T-helper 22 cell (primary cell): ENCODE measurements at places on chromosomes 1 and 21.

DNA sequence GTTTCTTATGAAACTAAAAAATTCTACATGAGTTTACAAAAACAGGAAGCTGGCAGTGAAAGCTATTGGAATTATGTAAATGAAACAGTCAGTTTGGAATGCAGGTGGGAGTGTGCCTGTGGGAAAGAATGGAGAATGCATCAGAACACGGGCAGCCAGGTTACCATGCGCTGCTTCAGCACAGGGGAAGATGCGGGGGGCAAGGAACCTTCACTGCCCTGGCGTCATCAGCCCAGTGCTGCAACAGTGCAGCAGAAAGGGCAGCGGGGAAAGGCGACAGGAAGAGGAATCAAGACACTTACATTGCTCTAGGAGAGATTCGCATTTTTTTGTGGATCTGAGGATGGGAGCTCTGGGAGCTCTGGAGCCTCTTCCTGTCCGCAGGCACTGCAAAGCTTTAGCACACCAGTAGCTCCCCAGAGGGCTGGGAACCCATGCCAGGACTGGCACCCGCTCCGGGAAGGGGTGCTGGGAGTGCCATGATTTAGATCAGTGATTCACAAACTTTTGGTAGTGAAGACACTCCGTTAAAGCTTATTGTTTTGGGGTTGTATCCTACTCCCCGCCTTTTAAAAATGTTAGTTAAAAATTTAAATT lies 64.1 kb upstream of the WDR26 start:
- DNase-seq: no peak

- no peak for DNase-seq
Observed at GRCh38 chr1:233151861-233152260, 143.7 kb downstream of the PCNX2 start.

- DNase-seq: no peak
Observed at GRCh38 chr1:246591047-246591446, 24.8 kb downstream of the CNST start.

DNA sequence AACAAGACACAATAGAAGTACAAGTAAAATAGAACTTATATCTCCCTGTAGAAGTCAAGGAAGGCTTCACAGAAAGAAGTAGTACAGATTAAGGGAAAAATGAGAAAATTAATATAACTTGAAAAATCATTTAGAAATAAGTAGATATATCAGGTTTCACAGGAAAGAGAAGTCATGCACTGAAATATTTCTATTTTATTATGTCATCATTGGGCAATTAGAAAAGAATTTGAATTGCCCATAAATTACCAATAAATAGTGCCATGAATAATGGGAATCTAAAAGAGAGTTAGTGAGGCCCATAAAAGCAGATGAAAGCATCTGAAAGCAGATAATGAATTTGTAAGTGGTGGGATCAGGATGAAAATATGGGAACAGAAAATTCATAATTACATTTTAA lies 1597.8 kb downstream of the PLA2G4A start:
- no peak for DNase-seq

DNA sequence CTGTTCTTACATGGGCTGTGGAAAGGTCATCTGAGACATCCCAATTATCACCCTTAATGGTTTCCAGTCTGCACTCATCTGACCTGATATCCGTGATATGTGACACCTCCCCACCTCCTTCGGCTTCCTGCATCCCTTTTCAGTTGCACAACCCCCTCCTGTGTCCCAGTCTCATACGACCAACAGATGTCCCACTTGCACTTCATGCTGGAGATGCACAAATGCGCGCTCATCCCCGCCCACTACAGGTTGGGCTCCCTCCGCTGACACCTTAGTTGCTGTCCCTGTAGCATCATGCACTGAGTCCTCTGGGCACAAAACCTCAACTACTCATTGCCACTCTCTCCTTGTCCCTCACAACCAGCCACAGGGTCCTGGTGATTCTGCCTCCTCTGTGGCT lies 94.4 kb downstream of the MIS18A start:
- no peak for DNase-seq
